ENCODE measurements at places on chromosomes 7 and 10. TPM values are rescaled to one million over a fixed set of nuclear protein-coding genes. Genes with fewer than 3 reads are reported as not detected.

The NUTM2A gene
- 1.6 TPM for total RNA-seq

DNA sequence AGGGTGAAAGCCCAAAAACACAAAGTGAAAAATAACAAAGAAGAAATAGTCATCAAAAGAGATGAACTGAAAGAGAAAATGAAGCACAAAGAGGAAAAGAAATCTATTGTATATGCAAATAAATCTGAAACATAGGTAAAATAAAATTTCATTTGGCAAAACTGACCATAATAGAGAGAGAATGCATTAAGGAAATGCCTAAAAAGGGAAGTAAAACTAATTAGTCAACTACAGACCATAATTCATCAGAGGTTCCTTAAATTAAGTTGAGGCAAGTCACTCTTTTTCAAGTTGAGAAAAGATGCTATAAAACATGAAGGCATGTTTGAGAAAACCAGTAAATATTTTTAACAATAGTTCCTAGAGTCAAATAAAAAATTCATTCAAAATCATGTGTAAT, 233.3 kb downstream of the LRRN3 start:
- no peak for DNase-seq

GRCh38 chr10:48944171-48944570, 4.5 kb upstream of the LRRC18 start:
- DNase-seq: no peak

- no peak for DNase-seq
Measured at GRCh38 chr7:117741962-117742361, 131.3 kb downstream of the CTTNBP2 start.

The CNOT4 gene
- 25.0 TPM for total RNA-seq

The PLOD3 gene
- 49.6 TPM for total RNA-seq

DNA sequence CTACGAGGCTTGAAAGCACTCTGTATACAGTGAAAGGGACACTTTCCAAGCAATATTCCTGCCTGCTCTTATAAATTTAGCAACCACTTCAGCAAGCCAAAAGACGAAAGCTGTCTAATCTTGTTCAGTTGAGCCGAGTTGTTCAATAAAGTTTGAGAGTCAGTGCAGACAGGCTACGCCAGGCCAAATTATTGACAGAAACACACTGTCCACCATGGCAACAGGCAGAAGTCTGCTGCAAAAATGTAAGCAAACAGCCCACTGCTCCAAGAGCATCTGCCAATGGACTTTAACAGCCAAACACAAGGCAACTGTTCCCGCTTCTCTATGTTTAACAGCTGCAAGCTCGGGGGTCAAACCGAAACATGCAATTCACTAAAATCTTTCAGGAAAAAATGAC, 85.7 kb downstream of the GLI3 start:
- DNase-seq: no peak

DNA sequence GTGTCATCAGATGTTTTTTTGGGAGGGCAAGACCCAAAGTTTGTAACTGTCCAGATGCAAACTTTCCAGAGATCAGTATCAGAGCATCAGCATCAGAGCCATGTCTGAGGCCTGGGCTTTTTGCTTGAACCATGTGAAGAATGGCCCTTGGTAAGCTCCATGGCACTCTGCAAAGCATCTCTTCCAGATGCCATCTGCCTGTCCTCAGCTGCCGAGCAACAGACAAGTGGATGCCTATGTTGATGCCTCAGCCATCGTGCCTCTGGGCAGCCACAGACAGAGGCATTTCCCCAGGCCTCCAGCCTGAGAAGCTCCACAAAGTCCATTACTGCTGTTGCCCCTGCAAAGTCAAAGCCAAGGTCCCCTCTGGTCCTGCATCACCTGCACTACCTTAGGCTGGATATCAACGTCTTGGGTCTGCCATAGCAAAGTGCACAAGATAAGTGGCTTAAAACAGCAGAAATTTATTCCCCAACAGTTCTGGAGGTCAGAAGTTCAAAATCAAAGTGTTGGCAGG, 670.2 kb upstream of the MKI67 start:
- DNase-seq: no peak
